ENCODE measurements at places on chromosomes 2 and 18.

DNA sequence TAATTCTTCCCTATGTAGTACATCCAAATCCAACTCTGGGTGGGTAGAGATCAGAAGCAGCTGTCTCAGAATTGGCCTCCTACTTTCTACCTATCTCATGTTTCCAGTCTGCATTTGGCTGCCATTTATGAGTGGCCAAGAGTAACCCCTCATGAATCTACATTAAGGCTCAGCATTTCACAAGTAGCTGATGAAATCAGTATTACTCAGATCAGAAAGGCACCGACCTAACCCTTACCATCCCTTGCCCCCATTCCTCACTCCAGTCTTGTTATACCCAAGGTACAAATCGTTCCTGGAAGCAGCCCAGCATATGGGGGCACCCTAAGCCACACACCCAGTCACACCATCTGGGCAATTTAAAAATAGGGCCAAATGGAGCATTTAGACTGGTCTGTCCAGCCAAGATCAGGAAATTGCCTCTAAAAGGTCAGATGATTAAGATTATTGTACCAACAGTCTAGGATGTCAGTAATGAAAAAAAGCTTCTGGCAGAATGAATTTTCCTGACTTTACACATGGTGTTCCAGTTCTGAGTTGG is 37.1 kb downstream of the CD28 start:
- peak; percentile 6 for DNase-seq

DNA sequence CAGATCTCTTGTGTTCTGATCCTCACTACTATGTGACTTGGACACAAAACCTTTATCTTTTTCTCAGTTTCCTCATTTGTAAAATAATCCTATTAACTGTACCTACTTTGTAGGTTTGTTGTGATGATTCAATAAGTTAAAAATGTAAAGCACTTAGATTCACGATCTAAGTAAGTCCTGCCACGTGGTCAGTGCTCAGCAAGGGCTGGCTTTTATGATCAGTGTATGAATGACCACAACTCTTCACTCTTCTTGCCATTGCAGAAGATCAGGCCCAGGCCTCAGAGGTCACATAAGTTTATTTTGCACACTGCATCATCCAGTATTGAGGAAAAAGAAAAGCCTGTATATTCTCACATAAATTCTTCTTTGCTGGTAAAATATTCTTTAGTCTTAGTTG is 1192.5 kb upstream of the ACVR2A start:
- DNase-seq: no peak

DNA sequence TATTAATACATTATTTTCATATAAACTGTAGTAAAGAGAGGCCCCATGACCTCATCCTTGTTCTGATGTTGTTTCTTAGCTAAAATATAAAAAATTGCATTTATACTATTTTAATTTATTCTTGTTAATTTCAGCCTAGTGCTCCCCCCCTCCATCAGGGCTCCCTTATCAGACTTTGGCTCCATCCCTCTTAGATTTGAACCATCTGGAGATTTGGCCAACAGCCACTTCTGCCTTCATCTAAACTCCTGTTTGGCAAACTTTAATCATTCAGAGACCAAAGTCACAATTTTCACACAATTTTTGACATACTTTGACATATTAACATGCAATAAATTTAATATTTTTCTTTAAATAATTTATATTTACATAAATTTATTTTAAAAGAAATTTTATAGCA is 569.3 kb downstream of the TDRD15 start:
- no peak for DNase-seq

GRCh38 chr2:217431577-217432269 is 571.1 kb downstream of the TNS1 start:
- DNase-seq: no peak

DNA sequence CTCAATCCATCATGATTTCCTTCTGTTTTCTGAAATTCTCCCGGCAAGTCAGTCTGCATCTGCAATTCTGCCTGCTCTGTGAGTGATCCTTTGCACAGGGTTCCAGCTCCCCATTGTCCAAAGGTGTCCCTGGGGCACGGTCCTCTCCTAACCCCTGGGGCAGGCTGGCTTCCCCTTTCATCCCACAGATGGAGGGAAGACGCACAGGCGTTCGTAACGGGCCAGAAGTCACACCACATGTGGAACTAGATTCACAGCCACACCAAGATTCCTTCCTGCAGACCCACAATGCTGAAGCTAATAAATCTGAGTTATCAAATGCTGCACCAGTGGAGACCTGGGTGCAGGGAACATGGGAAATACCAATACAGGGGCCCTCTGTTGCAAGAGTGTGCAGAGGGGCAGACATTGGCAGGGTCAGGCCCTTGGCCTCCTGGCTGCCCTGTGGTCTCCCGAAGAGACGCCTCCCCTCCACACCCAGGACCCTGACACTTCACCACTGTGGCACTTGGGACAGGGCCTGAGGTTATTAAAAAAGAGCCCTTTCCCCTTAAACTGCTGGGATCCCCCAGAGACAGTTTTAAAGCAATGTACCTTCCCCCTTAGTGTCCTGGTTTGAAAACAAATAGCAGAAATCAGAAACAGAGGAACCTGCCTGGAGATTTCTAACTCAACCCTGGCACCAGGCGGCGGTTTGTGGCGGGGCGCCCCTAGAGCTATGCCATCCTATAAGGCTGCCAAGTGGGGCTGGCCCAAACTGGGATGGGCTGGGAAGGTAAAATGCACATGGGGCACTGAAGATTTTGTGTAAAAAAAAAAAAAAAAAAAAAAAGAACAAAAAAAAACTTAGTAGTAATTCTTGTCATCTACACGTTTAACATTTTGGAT is 15.4 kb downstream of the ZNF516 start:
- DNase-seq: no peak

- peak; percentile 72 for DNase-seq
Measured at GRCh38 chr2:56012221-56012765, 88.7 kb upstream of the EFEMP1 start.

DNA sequence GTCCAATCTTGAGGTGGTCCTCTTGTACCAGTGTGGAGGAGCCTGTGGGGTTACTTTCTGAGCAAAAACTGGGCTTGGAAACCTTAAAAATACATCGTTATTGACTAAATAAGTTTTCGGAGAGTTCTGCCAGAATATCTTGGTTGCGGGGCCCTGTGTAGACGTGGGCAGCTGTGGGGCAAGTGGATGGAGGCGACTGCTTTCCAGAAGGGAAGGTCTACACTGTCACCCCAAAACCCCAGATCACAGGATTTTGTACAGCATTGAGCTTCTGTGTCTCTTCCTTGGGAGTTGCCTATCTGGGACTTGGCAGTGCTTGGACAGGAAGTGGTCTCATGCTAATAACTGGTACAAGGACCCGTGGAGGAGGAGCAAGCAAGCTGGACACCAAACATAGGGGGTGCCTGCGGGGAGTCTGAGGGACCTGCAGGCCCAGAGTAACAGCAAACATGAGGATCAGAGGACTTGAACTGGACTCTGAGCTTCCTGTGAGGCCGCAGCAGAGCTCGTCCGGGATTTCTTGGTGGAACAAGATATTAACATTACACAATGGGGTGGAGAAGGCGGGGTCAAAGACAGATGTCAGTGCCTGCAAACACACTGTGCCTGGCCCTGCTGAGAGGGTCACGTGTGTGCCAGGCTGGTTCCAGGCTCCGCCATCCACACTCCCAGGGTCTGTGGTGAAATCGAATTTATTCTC is 48.0 kb upstream of the CTLA4 start:
- no peak for DNase-seq

DNA sequence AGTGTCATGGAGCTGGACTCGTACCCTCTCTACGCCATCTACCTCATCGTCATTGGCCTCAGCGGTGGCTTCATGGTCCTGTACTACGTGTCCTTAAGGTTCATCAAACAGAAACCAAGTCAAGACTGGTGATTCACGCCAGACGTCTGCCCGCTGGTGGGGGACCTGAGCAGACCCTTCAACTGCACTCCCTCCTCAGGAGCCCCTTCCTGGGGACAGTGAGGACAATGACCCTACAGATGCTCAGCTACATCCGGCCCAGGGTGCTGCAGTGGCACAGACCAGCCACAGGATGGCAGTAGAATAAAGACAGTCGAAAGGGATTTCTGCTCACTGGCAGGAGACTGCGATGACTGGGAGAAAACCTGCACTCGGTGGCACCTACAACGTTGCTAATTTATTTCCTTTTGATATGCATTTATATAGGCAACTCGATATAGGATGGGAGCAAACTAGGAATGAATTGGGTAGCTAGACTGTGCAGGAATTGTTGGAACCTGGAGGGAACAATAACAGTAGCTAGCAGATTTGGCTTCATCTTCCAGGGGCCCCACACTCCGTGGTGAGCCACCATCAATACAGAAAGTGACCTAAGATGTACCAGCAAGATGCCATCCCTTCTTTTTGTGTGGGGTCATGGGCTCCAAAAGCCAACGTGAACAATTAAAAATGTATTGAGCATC is 39.2 kb downstream of the ABCG8 start:
- DNase-seq: peak; percentile 59

DNA sequence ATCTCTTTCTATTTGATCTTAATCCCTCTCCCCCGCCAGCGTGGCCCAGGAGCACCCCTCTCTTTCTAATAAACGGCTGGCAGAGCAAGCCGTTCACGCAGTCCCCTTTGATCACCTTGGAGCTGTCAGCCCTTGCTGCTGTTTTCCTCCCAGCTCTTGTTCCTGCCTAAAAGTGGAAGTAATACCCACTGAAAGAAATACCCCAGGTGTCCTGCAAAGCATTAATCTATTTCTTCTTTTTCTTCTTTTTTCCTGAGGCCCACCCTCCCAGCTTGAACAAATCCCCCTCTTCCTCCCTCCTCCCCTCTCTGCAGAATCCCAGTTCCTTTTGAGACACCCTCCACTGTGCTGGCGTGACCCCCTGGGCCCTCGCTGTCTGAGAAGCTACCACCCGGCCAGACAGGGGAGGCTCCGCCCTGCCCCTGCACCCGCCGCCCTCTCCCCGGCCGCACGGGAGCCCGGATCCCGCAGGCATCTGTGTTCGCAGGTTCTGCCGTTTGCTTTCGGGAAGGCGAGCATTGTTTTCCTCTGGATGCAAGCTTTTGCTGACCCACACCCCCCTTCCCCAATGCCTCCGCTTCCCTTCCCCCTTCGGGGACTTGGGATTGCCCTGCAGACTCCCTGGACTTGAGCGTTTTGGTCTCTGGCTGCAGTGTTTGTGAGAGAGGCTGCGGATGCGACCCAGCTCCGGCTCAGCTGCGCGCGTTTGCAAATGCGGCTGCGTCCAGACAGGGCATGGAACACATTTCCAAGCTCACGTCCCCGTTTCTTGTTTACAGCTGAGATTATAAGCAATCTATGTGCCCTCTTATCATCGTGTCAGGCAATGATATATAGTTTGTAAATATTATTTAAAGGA is 631.5 kb downstream of the NYAP2 start:
- DNase-seq: peak; percentile 7

All from endothelial cell of umbilical vein (primary cell).